CD4-positive, alpha-beta T cell treated with Interferon gamma for 1 hour (primary cell): ENCODE measurements at places on chromosomes 3 and 15.

DNA sequence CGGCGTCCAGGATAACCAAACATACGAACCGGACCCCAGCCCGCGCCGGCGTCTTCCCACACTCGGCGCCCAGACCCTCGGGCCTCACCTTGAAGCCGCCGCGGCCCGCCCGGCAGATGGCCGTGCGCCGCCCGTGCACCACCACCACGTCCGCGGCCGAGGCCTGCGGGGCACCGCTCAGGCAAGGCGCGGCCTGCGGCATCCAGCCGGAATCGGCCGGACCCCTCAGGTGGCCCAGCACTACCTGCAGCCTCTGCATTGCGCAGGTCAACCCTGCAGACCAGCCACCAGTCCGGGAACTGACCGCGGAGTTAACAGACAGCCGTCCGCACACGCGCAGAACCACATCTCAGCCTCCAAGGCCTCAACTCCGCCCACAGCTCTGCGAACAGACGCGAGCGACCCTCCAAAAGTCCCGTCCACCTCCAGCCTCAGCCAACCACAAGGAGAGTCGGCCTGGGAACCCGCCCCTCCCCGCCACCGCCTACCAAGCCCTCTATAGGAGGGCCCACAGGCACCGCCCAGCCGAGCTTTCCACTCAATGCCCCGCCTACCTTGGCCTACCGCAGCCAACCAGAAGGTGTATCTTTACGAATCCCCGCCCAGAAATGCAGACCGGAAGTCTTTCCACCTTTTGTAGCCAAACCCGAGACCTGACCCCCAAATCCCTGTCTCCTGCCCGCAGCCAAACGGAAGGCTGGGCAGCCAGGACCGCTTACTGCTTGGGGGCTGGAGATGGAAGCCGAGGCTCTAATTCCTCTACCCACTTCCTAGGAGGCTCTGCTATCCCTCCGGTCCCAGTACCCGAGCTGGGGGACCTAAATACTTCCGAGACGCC is at the start of gene ACAA1:
Gene ACAA1 (minus strand): TSS at position 351 of the 838 bp plus-strand sequence. CDS start 92 bp downstream, at position 259.
- peak; percentile 98 for DNase-seq

- no peak for DNase-seq
Measured at GRCh38 chr15:66404532-66404931, 17.8 kb downstream of the MAP2K1 start.

- peak; percentile 42 for DNase-seq
Measured at GRCh38 chr15:31341496-31342195, 15.0 kb downstream of the KLF13 start.

GRCh38 chr15:99249270-99249841 is at the start of gene TTC23:
Gene TTC23, minus strand, starts transcription at chr15:99249581. Its CDS starts 20,869 bp downstream, at chr15:99228712.
- no peak for DNase-seq

DNA sequence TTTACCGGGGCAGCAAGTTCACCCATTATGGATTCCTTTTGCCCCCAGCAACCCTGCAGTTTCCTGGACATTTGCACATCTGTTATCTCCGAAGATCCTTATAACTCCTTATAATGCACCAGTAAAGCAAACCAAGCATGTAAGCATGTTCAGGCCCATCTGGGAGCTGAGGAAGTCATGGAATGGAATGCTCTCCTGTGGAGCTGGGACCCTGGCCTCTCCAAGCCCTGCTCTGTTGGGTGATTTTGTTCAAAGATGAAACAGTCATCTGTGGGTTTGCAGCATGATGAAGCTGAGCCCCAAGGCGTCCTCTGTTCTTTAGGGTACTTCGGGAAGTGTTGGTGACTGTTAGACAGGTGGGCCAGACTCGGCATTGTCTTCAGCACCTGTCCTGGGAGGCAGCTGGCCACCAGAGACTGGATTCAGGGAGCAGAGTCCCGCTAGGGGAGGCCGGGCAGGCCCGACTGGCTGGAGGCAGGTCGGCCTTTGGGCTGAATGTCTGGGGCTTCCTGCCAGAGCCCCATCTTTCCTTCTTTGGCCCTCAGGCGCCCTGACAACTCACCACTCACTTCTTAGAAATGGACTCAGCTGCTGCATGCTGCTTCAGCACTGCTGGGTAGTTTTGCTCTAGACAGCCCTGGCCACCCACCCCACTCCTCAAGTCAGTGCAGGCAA is 3.9 kb downstream of the DNAH1 start:
- DNase-seq = no peak

- DNase-seq = peak; percentile 25
Measured at GRCh38 chr3:196096382-196096953, 14.6 kb upstream of the TFRC start.

DNA sequence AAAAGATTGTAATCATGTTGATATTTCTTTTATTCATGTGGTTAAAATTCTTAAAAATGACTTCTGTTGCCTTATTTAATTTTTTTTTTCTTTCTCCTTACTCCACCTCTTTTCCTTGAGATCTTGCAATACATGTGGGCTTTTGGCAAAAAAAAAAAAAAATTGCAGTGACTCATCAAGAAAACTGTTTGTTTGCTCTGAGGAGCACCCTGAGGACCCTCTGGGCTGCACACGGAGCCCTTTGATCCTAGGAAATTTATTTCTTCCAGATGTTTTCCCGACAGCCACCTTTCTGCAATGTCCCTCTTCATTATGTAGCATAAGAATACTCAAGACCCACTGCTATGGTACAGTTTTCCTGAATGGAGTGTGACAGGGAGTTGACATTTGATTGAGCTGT is 371.7 kb downstream of the ZBTB20 start:
- no peak for DNase-seq

GRCh38 chr15:80507638-80508316 is 103.6 kb downstream of the ARNT2 start:
- DNase-seq = no peak

- DNase-seq = no peak
Measured at GRCh38 chr3:187995043-187995400, 158.9 kb upstream of the LPP start.

- peak; percentile 35 for DNase-seq
Measured at GRCh38 chr3:10389995-10390394, 69.1 kb upstream of the SEC13 start.

- DNase-seq = no peak
Measured at GRCh38 chr15:90074916-90075315, 27.4 kb downstream of the IDH2 start.

- no peak for DNase-seq
Measured at GRCh38 chr15:69980341-69981059, 117.2 kb downstream of the TLE3 start.

GRCh38 chr3:124558991-124559845 is 171.0 kb upstream of the UMPS start:
- DNase-seq = no peak

DNA sequence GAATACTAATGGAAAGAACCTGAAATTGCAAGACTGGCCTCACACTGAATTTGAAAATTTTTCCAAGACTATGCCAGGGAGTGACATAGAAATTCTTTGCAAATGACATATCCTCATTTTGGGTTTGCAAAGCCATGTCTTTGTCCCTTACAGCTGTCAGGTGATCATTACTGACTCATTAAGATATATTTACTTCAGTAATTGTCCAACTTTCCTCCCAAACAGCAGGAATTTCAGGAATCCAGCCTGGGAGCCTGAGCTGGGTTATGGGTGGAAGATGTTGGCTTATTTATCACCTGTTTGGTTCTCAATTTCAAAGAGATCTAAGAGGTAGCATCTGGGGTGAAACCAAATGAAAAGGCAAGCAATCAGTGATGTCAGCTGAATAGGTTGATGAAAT is 111.6 kb upstream of the ACP3 start:
- no peak for DNase-seq

DNA sequence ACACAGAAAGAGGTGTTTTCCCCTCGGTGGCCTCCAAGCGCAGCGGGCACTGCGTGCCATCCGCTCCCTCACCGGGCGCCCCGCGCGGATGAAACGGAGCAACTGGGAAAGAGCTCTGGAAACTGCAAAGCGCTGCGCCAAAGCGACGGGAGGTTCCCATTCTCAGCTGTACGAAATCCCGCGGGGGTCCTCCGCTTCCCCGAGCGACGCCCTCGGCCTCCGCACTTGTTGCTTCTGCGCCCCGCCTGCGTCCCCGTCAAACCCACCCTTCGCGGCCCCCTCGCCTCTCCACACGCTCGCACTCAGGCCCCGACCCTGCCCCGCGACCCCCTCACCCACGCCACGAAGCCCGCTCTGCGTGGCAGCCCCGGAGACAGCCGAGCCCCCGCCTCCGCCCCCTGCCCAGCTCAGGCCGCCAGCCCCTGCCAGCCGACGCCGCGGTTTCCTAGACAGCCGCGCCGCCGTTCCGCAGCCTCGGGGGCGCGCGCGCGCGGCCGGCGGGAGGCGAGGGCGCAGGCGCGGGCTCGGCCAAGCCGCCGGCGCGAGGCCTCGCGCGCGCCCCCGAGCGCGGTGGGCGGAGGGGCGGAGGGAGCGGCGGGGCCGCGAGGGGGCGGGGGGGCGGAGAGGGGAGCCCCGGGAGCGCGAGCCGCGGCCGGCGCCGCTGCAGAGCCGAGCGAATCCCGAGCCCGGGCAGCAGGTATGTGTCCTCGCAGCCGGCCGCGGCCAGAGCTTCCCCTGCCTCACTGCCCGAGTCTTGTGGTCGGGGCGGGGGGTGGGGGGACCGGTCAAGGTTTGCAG is at the start of gene TMEM266:
Gene TMEM266 (plus strand): TSS at position 666 of the 798 bp plus-strand sequence. CDS start 74,279 bp downstream, outside the sequence.
- no peak for DNase-seq

GRCh38 chr15:40244961-40245523 is 6.2 kb downstream of the PAK6 start:
- no peak for DNase-seq

GRCh38 chr3:83946049-83946448 is 1012.7 kb upstream of the CADM2 start:
- DNase-seq = no peak

DNA sequence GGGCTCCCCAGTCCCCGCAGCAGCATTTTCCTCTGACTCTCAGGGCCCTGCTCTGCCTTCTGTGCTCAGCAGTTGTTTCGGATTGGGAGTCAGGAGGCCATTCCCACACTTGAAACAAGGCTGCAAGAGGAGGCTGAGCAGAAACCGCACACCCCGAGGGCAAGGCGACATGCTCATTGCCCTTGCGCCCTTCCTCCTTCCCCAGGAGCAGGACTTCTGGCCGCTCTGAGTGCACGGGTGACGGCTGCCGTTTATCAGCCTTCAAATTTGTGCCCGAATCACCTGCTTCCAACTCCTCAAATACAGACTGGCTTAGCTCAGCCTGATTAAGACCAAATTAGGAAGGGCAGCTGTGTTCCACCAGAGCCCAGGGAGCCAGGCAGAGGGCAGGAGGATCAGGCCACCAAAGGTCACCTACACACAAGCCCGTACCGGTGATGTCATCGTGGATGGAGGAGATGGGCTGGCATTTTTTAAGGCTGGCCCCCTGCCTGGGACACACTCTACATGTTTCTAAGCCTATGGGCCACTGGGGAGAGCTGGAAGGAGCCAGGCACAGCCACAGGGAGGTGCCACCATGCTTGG is 38.1 kb downstream of the TM2D3 start:
- no peak for DNase-seq

DNA sequence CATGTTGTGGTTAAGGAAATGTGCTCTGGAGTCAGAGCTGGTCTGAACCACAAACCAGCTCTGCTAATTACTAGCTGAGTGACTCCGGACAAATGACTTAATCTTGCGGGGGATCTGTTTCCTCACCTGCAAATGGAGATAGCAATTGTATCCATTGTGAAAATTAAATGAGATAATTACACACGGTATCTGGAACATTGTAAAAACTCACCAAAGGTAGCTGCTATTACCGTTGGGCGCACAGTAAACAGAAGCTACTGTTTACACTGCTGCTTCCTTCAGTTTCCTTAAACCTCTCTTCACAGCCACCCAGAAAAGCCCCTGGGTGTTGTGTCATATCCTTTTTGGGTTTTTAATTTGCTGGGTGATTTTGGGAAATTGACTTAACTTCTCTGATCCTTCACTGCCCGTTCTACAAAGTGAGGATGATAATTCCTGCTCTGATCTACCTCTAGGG is 107.8 kb downstream of the MEGF11 start:
- no peak for DNase-seq

GRCh38 chr3:112092496-112093179 is 6.4 kb downstream of the C3orf52 start:
- DNase-seq = no peak

DNA sequence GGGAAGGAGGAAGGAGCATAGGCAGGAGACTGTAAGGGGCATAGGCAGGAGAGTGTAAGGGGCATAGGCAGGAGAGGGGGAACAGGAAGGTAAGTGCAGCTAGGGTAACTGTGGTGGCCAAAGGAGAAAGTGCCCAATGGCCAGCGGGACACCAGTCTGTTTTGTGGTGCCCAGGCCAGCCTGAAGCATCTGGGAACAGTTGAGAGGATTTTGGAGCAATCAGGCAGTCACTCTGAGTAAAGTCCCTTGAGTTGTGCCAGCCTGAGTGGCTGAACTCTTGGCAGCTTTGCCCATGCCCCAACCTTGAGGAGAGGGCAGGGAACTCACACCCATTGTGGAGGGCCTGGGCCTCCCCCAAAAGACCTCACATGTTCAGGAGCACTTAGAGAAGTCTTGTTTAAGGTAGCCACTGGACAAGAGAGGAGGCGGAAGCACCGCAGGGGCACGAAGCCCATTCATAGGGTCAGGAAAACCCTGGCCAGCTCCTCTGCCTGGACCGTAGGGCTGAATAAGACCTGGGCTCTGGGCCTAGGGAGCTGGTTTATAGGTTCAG is 3.5 kb upstream of the TGM5 start:
- no peak for DNase-seq

DNA sequence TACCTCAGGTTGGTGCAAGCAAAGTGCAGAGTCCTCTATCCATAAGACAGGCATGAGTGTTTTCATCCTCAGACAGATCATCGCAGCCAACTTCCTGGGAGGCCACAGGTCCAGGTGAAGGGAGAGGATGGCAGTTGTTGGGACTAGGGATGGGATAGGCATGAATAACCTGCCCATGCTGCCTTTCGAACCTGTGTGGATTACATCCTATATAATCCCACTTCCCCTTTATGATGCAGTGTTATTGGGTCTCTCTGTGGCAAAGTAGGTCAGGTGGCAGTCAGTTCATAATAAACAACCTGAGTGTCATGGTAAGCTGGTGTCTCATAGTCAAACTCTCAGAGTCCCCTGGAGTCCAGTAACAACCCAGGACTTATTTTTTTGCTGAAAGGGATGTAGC is 40.4 kb downstream of the CCR3 start:
- no peak for DNase-seq

- no peak for DNase-seq
Measured at GRCh38 chr3:135853981-135854380, 111.5 kb upstream of the PPP2R3A start.

- DNase-seq = no peak
Measured at GRCh38 chr15:68152342-68152741, 52.8 kb downstream of the CALML4 start.

- no peak for DNase-seq
Measured at GRCh38 chr3:178485756-178486155, 50.5 kb upstream of the KCNMB2 start.

- DNase-seq = no peak
Measured at GRCh38 chr15:72182673-72183072, 14.9 kb downstream of the GRAMD2A start.

- DNase-seq = no peak
Measured at GRCh38 chr3:46612324-46612723, at the start of gene FAM240A. Gene FAM240A, plus strand, starts transcription at chr3:46612525. Its CDS starts 159 bp downstream, at chr3:46612684.

DNA sequence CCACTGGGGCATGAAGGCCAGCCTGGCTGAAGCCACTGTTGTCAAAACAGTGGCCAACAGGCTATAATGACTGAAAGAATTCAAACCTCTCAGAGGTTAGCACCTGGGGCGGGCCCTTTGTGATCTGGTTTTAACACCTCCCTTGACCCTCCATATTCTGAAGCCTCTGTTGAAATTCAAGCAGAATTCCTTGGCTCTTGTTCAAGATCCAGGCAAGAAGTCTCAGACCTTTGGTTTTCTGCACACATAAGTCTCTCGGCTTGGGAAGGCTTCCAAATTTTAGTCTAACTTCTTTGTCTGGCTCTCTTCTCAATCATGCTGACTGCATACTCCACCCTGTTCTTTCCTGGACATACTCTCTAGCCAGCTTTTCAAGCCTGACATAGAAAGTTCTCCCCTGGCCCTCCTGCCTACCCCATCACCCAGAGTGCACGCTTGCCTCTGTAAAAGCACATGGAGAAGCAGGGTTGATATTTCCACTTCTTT is 144.5 kb downstream of the PDZRN3 start:
- no peak for DNase-seq
